GOT3 (cell line): ENCODE measurements at places on chromosomes 5 and 9.

GRCh38 chr5:134249469-134250379 is 23.9 kb upstream of the PPP2CA start:
- DNase-seq = no peak

DNA sequence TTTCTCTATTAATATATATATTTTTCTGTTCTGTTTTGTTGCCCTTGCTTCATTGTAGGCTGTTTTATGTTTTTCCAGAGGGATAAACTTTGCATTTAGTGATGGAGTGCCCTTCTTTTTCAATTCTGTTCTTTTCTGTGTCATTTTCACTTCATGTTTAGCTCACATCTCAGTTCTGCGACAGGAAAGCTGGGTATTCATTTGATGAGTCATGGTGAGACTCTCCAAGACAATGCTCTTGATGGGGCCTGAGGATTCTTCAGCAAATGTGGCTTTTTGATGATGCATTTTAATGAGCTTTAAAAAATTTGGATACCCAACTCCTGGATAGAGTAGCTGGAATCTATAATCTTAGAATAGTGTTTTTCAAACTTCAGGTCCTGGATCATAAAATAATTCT is 56.5 kb upstream of the SPATA31D4 start:
- no peak for DNase-seq

DNA sequence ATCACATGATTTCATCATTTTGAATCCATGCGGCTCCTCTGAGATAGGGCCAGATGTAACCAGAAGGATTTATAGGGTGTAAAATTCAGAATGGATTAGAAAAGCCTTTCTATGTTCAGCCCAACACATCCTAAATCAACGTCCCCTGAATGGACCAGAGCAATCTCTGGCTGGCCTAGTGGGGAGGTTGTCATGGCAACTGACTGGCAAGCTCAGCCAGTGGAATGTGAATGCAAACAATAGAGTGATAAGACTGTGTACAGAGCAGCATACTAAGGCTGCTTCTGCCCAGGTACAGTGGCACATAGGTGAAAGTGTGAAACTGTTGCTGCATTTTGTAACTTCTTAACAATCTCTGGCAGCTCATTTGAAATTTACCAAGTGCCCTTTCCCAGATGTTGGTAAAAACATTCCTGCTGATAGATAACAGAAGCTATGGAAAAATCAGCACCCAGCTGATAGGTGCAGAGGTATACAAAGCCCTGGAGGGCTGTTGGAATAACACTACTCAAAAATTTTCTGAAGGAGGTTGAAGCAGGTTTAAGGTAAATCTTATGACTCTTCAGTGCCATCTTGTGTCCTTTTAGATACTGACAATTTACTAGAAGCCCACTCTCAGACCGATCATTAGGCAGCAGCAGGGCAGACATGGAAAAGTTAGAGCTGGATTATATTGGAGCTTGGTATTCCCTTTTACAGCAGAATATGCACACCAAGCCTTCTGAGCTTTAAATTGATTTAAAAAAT is 267.2 kb downstream of the RAB3C start:
- DNase-seq = no peak

- DNase-seq = no peak
Measured at GRCh38 chr5:88955403-88955802, 72.4 kb upstream of the MEF2C start.

- no peak for DNase-seq
Measured at GRCh38 chr5:59856358-59856757, 37.2 kb downstream of the PDE4D start.

- DNase-seq = no peak
Measured at GRCh38 chr5:135556620-135557019, 20.9 kb upstream of the NEUROG1 start.
